ENCODE measurements at places on chromosomes 12 and 14. TPM values are rescaled to one million over a fixed set of nuclear protein-coding genes. Genes with fewer than 3 reads are reported as not detected.

The SYNDIG1L gene
- not detected for polyA plus RNA-seq

The GNG2 gene
- polyA plus RNA-seq, result 324 TPM

The CD163 gene
- not detected for polyA plus RNA-seq

The SIX4 gene
- polyA plus RNA-seq, result 0.12 TPM

The IL31 gene
- polyA plus RNA-seq, result not detected

The GPR135 gene
- 2.2 TPM for polyA plus RNA-seq

All from Purkinje cell (primary cell).